ENCODE measurements at places on chromosomes 13 and 19.

- no peak for DNase-seq
Measured at GRCh38 chr19:9835507-9835949, 410 bp downstream of the PIN1 start.

GRCh38 chr13:76750126-76750525 is 136.1 kb downstream of the KCTD12 start:
- no peak for DNase-seq

GRCh38 chr13:56015919-56016318 is 1124.8 kb upstream of the PRR20A start:
- no peak for DNase-seq

- DNase-seq = no peak
Measured at GRCh38 chr13:47133011-47133445, 236.2 kb upstream of the HTR2A start.

- DNase-seq = no peak
Measured at GRCh38 chr19:18421371-18421959, 2.3 kb downstream of the SSBP4 start.

DNA sequence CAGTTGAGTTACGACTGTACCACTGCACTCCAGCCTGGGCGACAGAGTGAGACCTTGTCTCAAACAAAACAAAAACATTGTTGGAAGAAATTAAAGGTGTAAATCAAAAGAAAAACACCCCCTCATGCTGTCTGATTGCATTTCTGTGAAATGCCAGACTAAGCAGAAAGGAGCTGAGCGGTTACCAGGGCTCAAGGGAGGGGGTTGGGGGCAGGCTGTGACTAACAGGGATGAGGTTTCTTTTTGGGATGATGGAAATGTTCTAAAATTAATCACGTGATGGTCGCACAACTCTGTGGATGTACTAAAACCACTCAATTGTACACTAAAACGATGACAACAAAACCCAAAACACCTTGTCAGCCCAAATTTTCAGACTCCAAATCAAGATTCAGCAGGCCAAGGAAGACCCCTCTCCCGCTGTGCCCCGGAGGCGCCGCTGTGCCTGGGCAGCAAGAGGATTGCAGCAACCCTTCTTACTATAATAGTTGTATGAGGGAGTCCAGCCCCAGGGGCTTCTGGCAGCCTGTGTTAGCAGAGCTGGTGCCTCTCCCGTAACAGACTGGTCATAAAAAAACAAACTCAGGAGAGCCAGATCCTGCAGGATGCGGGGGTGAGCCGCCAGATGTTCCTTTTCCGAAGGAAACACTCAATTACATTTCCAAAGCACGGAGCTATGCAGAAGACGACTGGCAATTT is 20.9 kb downstream of the CAPS start:
- DNase-seq = peak; percentile 90

- DNase-seq = no peak
Measured at GRCh38 chr19:35856546-35857149, at the start of gene KIRREL2. TSS of gene KIRREL2 (plus strand) at chr19:35856911. CDS start at chr19:35857120, 209 bp downstream.

DNA sequence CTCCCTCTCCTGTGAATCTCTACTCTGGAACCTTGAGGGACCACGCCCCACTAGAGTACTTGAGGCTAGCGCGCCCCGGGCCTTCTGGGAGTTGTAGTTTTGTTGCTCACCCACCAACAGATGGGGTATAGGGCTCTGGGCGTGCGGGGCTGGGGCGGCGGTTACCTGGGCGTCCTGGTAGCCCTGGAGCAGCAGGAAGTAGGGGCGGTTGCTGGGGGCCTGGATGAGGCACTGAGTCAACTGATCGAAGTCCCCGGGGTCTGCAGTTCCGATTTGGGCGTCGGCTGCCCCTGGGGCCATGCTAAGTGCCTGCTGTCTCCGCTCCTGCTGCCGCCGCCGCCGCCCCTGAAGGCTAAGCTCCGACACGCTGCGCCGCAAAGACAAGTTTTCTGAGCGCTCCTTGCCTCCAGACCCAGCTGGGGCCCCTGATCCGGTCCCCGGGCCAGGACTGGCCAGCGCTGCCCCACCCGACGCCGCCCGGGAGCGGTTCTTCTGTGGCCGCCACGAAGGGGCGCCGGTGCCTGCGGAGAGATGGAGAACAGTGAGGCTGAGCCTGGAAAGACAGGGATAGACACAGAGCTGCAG is 5.3 kb downstream of the RASIP1 start:
- no peak for DNase-seq

DNA sequence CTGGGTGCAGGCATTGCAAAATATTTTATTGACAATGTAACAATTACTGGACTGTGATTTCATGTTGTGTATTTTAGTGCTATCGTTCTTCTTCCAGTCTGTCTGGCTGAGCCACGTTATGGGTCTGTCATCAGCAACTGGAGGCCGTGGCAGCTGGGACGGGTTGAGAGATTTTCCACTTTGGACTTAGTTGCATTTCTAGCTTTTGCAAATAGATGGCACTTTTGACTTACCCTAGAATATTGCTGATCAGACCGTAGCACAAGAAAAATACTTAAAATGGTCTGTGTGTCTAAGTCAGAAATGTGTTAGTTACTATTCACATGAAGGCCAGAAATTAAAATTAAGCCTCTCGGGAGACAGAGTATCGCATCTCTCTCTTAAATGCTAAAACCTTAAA is 211.1 kb downstream of the TEX29 start:
- peak; percentile 0 for DNase-seq

GRCh38 chr13:37686501-37686900 is 87.9 kb upstream of the POSTN start:
- DNase-seq = peak; percentile 7

DNA sequence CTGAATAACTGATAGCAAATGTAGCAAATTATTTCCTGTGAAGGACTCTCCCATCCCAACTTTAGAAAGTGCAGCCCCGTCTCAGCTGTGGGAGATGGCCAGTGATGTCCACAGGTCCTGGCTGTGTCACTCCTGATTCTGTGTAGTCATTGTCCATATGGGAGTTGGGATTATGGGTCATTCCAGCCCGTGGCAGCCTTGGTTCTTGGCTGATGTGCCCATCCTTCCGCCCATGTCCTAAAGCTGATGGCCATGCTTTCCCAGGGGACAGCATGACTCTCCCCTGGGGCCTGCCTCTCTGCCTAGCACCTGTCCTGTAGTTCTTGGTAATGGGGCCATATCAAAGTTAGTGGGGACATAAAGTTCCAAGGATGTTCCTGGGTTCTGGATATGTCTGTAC is 43.9 kb upstream of the C1QTNF9 start:
- DNase-seq = no peak

DNA sequence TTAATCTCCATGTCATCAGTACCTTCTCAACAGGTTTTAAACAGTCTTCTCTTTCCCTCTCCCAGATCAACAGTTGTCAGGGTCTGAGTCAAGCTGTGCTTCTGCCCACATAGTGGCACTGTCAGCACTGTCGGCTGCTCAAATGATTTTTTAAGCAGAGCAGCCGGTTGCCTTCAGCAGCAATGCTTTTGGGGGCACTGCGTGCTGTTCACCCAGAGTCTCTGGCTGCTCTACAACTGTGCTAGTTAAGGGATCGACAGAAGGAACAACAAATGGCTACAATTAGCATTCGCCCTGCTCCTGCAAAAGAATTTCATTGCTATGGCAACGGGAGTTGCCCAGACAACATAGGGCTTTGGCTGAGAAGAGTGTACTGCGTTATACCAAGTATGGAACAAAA is 412.9 kb downstream of the DIAPH3 start:
- peak; percentile 57 for DNase-seq

DNA sequence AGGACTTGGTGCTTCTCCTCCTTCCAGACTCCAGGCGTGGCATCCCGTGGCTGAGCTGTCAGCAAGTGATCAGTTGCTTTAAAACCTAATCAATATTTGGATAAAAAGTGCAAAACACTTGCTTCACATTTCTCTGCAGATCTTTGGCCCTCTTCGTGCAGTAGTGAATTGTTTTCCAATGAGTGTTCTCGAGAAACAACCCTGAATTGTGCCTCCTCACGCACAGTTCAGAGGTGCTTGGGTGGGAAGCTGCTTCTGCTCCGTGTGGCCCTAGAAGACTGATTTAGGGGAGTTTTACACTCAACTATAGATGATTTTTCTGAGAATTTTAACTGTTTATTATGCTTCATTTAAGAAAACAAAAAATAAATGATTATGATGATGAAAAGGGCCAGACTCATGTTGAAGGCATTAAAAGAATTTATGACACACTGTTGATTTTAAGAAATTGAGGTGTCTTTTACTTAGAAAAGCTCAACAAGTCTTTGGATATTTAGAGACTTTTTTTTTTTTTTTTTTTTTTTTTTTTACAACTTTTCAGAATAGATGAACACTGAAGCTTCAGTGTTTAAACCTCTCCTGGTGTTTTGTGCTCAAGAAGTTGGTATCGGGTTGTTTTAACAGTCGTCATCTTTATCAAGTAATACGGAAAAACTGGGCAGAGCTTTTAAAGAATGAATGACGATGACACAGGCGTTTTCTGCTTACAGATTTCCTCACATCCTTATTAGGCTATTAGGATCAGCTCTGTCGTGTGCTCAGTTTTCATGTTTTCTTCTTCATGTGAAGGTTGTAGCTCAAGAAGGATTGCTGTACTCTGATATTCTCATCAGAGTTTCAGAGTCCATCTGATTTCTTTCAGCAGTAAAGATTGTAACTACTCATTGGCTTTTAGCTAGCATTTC is 39.5 kb upstream of the TEX29 start:
- DNase-seq = peak; percentile 86

GRCh38 chr13:95300625-95301182 is 547 bp downstream of the ABCC4 start:
- peak; percentile 67 for DNase-seq

GRCh38 chr19:17948931-17949930 is 16.4 kb downstream of the CCDC124 start:
- DNase-seq = no peak

- DNase-seq = no peak
Measured at GRCh38 chr13:109163037-109163379, 533.6 kb downstream of the MYO16 start.

GRCh38 chr19:42433503-42434260 is 6.5 kb upstream of the LIPE start:
- peak; percentile 14 for DNase-seq

GRCh38 chr19:31214086-31214485 is 135.2 kb downstream of the TSHZ3 start:
- peak; percentile 100 for DNase-seq

- DNase-seq = no peak
Measured at GRCh38 chr19:1076951-1077350, 10.0 kb downstream of the ARHGAP45 start.

- DNase-seq = no peak
Measured at GRCh38 chr13:97379386-97379785, 54.6 kb upstream of the RAP2A start.

- no peak for DNase-seq
Measured at GRCh38 chr19:16326401-16327168, 2.0 kb downstream of the KLF2 start.

DNA sequence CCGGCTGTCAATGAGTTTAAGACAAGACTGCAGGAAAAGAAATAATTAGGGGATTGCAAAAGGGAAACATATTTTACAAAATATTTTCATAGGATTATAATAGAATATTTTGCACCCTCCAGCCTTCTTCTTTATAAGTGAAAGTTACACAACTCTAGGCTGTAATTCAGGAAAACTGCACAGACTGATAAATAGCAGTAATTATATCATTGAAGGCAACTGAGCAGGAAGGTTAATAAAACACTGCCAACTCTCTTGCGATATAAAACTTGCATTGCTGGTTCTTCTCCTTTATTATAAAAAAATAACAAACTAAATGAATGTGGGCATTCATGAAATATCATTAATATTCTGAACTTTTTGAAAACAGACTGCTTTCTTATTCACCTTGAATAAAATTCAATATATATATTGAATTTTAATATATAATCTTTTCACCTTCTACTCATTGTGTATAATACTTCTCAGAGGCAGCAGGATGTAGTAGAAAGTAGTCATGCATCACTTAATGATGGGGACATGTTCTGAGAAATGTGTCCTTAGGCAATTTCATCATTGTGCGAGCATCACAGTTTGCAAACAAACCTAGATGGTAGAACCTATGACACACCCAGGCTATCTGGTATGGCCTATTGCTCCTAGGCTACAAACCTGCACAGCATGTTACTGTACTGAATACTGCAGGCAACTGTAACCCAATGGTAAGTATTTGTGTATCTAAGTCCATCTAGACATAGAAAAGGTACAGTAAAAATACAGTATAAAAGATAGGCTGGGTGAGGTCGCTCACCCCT is 24.9 kb upstream of the STARD13 start:
- DNase-seq = no peak

DNA sequence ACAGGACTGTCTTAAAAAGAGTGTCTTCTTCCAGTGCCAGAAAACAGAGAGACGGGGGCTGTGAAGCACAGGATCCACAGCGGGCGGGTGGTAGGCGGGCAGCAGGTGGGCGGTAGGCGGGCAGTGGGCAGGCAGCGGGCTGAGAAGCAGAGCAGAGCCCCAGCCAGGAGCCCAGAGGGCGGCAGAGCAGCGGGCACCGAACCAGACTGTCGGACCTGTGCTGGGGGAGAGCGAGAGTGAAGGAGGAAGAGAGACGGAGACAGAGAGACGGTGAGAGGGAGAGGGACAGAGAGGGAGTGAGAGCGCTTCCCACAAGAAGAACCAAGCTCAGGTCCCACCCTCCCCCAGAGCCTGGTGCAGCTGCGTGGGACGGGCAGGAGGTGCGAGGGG is 30.3 kb downstream of the RASA3 start:
- no peak for DNase-seq

GRCh38 chr13:49026851-49027250 is 51.1 kb downstream of the FNDC3A start:
- peak; percentile 48 for DNase-seq

DNA sequence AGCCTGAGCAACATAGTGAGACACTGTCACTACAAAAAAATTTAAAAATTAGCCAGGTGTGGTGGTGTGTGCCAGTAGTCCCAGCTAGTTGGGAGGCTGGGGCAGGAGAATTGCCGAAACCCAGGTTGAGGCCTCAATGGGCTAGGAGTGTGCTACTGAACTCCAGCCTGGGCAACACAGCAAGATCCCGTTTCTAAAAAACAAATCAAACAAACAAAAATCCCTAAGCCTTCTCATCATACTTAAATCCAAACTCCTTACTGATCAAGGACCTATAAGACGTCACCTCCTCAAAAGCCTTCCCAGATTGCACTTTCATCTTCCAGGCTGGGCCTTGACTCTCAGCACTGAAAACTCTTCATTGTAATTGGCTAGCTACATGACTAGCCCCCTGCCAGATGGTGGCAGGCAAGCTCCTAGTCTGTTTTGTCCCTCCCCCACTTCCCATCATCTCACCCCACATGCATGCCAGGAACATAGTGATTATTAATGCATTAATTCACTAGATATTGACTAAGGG is 17.5 kb upstream of the NANOS3 start:
- peak; percentile 58 for DNase-seq

- no peak for DNase-seq
Measured at GRCh38 chr19:343941-344624, 513 bp downstream of the MIER2 start.

DNA sequence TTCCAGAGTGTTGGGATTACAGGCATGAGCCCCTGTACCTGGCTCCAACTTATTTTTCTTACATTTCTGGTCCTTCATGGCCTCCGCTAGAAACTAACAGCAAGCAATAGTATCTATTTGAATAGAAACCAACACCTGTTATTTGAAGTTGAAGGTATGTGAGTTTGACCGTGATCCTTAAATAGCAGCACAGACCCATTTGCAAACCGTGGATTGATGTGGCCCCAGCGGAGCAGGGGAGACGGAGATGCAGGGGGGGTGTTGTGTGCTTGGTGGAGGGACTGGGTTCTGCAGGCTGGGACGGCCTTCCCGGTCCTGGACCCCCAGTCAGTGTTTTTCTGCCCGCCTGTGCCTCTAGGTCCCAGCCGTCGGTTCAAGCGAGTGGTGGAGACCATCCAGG is 16.9 kb downstream of the TMEM150B start:
- no peak for DNase-seq

- DNase-seq = no peak
Measured at GRCh38 chr13:93293710-93294109, 67.1 kb downstream of the GPC6 start.

GRCh38 chr13:48506092-48506701 is 26.7 kb downstream of the RCBTB2 start:
- DNase-seq = no peak

Data from IMR-90 (cell line).